Fibroblast of villous mesenchyme (primary cell): ENCODE measurements at places on chromosomes 2 and 18.

- no peak for DNase-seq
Measured at GRCh38 chr18:71998547-71999097, 545.5 kb downstream of the CBLN2 start.

GRCh38 chr2:177265824-177266817 lies 1.6 kb upstream of the NFE2L2 start:
- DNase-seq, result peak; percentile 60

DNA sequence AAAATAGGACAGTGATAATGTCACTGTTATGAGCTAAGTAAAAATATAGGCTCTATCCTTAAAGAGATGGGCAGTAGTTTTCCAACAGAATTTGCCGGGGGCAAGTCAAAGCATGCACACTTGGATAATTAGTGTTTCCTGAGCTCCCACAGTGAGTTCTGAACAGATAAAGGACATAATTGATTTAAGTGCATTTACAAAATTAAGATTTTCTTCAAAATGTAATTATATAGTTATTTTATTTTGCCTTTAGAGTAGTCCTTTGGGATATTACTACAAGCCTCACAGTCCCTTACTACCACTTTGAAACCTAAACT lies 107.6 kb downstream of the RAPGEF4 start:
- no peak for DNase-seq

DNA sequence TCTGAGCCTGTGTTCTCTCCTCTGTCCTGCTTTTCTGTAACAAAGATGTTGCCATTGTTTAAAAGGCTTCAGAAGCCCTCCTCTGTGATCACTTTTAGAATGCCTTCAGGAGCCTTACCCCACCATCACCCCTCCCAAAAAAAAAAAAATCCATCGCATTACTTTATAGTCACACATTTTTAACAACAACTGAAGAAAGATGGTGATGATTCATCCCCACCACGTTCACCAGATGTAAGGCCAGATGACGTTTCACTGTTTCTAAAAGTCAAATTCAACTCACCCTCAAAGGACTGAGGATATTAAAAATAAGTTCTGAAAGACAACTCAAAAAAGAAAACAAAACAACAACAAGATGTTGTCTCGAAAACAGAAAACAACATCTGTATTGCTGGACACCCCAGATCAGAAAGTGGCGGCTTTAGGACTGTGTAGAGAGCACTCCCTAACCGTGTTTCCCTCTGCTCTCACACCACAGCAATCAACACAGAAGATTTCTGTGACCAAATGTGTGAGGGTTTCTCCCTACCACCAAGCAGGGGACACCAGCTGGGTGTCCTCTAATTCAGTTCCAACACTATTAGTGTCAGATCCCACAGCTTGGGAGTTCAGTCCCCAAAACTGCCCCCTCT lies 61.9 kb upstream of the CREB1 start:
- peak; percentile 86 for DNase-seq

GRCh38 chr2:11945139-11946126 lies 199.0 kb downstream of the LPIN1 start:
- DNase-seq, result no peak

DNA sequence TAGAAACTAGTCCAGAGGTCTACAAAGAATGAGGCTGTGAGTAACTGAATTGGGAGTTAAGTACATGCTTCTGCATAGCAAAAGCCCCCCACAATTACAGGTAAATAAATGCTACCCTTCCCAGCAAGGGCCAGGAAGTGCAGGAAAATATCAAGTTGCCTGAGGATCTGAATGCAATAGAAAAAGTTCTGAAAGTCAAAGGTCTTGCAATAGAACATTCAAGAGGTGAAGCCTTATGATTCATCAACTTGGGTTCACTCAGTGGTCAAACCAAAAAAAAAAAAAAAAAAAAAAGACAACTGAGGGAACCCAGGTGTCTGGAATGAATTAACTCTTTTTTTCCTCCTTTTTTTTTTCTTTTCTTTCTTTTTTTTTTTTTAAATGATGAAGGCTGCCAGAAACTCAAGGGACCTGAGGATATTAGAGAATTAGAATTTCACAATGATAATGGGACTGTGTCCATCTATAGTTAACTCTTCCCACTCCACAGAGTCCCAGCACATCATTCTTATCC lies 42.9 kb upstream of the RFX8 start:
- peak; percentile 77 for DNase-seq

GRCh38 chr18:50429207-50429948 lies 54.5 kb downstream of the SKA1 start:
- peak; percentile 37 for DNase-seq

GRCh38 chr2:202425036-202425435 lies 48.9 kb downstream of the BMPR2 start:
- DNase-seq, result no peak

GRCh38 chr18:59054496-59055287 lies 85.0 kb upstream of the SEC11C start:
- DNase-seq, result peak; percentile 67

DNA sequence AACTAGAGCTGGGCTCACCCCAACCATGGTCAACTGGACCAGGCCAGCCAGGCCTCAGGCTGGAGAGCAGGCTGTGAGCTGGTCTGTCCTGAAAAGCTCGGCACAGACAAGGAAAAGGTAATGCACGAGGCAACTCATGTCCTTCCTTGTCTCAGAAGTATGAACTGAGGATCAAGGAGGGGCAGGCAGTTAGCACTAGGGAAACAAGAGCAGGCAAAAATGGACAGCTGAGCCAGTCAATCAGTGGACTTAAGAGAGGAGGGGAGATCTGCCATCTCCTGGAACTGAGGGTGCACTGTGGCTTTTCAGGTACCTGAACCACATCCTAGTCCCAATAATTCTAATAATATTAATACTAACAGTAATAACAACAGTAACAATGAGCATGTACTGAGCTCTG lies 20.6 kb upstream of the WIPF1 start:
- no peak for DNase-seq

DNA sequence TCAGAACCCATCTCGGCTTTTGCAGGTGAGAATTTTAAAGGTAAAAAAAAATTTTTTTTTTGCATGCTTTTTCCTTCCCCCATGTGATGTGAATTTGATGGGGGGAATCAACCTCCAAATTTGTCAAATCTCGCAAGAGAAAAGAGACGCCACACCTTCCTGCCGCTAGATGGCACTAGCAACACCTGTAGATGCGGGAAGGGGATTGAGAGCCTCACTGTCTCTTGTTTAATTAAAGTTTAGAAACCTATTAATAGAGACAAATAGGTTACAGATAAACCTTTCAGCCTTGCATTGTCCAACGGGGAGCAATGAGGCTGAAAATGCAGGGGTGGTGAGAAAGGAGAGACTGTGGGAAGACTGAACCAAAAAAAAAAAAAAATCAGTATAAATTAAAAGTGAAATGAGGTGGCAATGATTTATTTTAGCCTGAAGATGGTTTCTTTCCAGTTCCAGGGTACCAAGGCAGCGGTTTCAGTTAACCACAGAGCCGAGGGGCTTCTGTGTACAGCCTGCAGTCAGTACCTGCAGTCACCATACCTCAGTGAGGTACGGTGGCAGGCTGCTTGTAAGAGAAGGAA lies 84.6 kb downstream of the NRP2 start:
- peak; percentile 73 for DNase-seq

DNA sequence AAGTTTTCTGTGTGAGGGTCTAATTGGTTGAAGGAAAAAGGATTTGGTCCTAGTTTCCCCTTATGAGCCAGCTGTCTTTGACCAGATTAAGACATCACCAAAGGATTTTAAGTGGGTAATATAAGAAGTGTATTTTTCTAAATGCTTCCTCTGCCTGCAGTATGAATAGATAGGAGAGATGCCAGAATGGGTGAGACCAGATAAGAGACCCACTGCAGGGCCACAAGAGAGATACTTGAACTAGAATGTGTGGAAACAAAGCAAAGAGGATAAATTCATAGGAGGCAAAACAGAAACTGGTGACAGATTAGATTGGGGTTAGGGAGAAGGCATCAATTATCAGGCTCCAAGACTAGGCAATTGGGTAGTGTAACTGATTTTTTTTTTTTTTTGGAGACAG lies 1.1 kb upstream of the HDHD2 start:
- no peak for DNase-seq

GRCh38 chr18:46832849-46833248 lies 76.0 kb upstream of the ST8SIA5 start:
- DNase-seq, result no peak

DNA sequence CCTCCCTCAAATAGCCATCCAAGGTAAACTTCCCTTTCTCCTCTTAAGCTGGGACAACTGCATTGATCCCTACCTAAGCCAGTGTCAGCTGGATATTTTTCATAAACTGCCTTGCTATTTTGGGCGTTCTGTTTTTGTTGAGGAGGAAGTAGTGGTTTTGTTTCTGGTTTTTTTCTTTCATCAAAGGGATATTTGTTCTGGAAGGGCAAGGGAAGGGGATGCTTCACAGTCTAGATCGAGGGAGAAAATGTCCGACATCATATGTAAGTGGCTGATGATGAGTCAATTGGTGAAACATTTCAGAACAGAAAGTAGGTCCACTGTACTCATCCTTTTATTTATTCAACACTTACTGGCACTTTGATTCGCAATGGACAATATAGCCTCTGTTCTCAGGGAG lies 31.0 kb downstream of the TANC1 start:
- DNase-seq, result peak; percentile 36

DNA sequence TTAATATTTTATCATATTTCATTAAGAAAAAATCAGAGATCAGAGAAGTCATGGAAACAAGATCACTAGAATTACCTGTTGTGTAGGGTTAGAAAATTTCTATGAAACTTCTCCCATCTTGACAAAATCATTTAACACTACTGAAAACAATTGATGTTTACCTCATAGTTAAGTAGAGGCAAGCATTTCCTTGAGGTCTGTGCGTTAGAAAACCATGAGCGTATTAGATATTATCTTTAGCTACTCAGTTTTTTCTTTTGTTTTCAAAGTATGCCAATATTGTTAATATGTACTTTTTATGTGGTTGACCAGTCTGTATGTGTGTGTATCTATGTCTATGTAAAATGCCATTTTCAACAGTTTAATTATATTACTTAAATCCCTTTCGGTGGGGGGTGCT lies 335.7 kb downstream of the PARD3B start:
- no peak for DNase-seq

DNA sequence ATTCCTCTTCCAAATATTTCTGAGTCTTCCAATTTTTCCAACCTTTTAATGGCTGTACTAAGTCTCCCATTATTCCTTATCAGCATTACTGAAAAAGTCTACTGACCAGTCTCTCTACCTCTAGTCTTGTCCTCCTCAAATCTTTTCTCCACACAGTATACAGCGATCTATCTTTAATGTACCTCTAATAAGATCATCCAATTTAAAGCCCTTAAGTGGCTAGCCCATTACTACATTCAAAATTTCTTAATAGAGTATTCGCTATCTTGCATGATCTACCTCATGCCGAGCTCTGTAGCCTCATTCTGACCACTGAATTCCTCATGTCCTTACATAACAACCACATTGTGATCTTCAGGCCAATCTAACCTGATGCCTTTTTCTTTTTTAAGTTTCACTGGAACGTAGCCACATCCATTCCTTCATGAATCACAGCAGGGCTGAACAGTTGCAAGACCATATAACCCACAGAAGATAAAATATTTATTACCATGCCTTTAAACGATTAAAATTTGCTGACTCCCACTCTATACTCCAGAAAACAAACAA lies 57.9 kb downstream of the SLC66A3 start:
- DNase-seq, result peak; percentile 51

GRCh38 chr2:183996825-183997793 lies 601.2 kb upstream of the ZNF804A start:
- DNase-seq, result no peak

DNA sequence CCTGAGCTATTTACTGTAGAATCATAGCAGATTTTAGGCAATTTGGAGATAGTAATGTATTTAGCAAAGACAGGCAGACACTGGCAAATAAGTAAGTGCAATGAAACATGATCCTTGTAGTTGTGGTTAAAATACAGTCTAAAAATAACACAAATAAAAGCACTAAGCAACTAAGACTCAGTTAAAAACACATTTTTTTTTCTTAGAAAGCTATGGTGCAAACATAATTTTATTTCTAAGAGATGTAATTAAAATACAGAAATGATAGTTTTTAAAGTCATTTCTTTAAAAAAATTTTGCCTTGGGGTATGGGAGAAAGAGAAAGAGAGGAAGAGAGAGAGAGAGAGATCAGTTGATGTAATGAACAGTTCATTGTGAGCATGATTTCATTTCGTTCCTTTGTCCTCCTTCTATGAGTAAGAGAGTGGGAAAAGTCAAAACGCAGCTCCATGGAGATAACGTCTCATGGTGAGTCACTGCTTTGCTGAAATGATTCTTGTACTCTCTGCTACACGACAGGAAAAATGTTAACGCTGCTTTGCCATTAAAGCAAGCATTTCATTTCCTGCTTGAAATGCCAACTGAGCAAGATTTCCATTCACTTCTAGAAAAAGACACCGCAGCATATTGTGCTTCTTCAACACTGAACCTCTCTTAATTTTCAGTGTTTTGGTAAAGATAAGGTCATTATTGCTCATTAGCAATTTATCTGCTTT lies 61.3 kb upstream of the PGAP1 start:
- peak; percentile 89 for DNase-seq

DNA sequence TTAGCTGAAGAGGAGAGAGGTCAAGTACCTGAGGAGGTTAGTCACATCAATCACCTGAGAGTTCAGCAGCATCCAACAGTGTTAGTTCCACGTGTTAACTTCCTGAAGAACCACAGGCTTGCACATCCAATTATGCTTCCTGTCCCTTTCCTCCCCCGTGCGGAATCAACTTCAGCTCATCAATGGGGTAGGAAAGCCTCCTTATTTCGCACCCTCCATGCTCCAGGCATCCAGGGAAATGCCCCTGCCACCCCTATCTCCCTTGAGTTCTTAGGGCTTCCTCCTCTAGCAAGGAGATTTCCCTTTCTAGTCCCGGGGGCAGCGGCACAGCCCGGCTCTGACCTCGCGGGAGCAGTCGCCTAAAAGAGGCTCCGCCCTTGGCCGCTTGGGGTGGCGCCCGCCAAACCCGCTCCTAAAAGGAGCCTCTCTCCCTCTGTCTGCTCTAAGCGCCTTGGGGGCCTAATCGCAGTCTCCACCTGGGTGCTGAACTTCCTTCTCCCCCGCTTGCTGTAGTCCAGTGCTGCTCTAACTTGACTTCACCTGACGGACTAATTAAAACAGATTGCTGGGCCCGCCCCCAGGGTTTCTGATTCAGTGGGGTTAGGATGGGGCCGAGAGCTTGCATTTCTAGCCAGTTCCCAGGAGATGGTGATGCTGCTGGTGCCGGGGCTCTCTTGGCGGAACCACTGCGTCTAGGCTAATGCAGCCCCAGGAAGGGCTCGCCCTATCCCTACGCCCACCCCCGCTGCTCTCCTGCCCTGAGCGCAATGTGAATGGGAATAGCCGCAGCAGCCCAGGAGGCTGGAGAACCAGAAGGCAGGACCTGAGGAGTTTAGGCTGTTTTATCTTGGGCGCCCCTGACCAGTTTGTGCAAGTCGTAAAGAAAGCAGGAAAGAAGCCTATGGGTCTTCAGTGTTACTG lies 3.4 kb upstream of the TET3 start:
- DNase-seq, result peak; percentile 20

DNA sequence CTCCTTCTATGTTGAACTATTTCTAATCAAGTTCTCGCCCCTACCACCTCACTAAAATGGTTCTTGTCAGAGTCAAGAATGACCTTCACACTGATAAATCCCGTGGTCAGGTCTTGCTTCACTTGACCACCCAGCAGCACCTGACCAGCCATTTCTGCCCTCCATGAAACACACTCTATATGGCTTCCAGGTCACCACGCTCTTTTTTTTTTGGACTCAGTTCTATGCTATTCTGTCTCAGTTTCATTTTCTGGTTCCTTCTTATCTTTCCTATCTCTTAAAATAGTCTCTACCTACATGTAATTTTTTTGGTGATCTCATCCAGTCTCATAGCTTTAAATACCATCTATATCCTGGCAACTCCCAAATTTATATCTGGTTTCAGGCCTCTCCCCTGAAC lies 11.4 kb downstream of the EIF2AK3 start:
- no peak for DNase-seq

GRCh38 chr18:23703987-23704384 lies 14.7 kb downstream of the LAMA3 start:
- DNase-seq, result no peak
